ENCODE measurements at places on chromosomes 11 and 22. TPM values are rescaled to one million over a fixed set of nuclear protein-coding genes. Genes with fewer than 3 reads are reported as not detected.

DNA sequence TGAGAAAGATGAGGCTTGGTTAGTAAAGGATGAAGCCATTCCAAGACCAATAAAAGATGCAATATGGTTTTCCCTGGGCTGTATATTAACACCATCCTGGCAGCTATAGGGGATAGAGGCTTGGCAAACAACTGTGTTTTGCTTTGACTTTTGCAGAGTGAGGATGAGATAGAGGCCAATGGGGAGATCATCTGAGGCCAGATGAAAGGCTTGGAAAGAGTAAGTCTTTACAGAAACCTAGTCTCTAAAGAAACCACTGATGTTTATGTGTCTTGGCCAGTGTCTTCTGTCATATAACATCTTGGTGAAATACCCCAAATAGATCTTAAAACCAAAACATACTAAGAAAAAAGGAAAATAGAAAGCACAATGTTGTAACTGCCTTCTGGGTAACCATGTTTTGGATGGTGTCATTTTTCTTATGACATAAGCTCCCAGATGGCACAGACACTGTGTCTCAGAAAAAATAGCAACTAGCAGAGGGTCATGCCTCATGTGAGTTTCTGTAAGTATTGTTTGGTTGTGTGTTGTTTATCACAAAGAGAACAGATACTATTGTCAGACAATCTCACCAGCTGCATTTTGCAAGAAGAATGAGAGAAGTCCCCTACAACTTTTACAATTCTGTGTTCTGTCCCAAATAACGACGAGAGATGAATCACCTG lies 305.4 kb downstream of the ST3GAL4 start:
- no peaks in the 10 kb centered on the region for H3K4me1 ChIP-seq
- H3K4me3 ChIP-seq = no peak overlapping the region
- peaks cover 12% of the 10 kb centered on the region for H3K27me3 ChIP-seq
- H3K27ac ChIP-seq = no peak overlapping the region
- H3K36me3 ChIP-seq = no peaks in the 10 kb centered on the region

DNA sequence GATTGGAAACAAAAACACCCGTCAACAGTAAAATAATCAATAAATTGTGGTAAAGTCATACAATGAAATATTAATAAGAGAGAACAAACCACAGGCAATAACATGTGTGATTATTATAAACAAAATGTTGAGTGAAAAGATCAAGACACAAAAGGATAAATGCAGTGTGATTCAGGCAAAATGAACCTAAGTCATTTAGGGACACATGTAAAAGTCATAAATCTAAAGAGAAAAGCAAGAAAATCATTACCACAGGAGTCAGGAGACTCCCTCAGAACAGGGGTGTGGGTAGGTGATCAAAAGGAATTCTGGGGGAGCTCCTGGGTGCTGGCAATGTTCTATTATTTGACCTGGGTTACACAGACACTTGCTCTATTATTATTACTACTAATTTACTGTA lies 47.9 kb upstream of the PPP2R1B start:
- peaks cover 15% of the 10 kb centered on the region for H3K36me3 ChIP-seq
- no peaks in the 10 kb centered on the region for H3K4me1 ChIP-seq
- no peaks in the 10 kb centered on the region for H3K27me3 ChIP-seq
- no peak for DNase-seq
- H3K4me3 ChIP-seq = no peak overlapping the region
- no peak overlapping the region for H3K27ac ChIP-seq

GRCh38 chr11:17351510-17352176 lies at the start of gene NCR3LG1:
Gene NCR3LG1, plus strand, starts transcription at chr11:17351800. Its CDS starts 170 bp downstream, at chr11:17351970.
- H3K27me3 ChIP-seq = peaks cover 13% of the 10 kb centered on the region
- DNase-seq = peak; percentile 64
- peak within 1 kb of the TSS; percentile 94 for H3K4me3 ChIP-seq

DNA sequence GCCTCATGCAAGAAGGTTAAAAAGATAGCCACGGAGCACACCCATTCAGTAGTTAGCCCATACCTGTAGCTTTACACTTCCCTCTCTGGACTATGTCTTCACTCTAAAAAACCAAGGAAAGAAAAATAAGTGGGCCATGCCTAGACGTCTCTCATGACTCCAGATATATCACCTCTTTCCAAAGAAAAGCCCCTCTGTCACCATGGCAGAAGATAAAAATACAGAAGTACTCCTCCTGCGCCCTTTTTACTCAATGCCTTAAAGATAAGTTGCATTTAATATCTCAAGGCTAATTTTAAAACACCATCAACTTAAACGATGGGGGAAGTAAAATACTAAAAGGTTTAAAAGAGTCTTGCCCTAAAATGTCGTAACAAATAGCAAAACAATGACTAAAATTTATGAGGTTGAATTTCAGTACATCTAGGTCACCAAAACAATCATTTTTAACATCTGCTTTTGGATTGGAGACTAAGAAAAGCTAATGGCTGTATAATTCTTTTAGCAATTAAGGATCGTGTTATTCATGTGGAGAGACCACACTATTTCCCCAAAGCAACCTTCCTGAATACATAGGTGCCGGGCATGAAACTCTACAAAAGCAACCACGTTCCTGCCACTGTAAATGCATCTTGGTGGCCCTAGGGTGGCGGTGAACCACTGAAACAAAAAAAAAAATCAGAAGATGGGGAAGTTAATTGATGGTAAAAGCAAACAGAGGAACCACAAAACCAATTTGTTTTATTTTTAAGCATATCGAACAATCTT lies 46.0 kb downstream of the CELF1 start:
- H3K27me3 ChIP-seq = no peaks in the 10 kb centered on the region
- no peaks in the 10 kb centered on the region for H3K36me3 ChIP-seq
- DNase-seq = peak; percentile 18
- H3K4me1 ChIP-seq = peaks cover 83% of the 10 kb centered on the region
- H3K4me3 ChIP-seq = peak overlapping the region; percentile 43

- H3K4me1 ChIP-seq = peaks cover 21% of the 10 kb centered on the region
- no peaks in the 10 kb centered on the region for H3K36me3 ChIP-seq
- H3K27ac ChIP-seq = no peak overlapping the region
- no peaks in the 10 kb centered on the region for H3K27me3 ChIP-seq
- no peak overlapping the region for H3K4me3 ChIP-seq
- no peak for DNase-seq
Measured at GRCh38 chr11:110525883-110526282, 96.1 kb downstream of the FDX1 start.

DNA sequence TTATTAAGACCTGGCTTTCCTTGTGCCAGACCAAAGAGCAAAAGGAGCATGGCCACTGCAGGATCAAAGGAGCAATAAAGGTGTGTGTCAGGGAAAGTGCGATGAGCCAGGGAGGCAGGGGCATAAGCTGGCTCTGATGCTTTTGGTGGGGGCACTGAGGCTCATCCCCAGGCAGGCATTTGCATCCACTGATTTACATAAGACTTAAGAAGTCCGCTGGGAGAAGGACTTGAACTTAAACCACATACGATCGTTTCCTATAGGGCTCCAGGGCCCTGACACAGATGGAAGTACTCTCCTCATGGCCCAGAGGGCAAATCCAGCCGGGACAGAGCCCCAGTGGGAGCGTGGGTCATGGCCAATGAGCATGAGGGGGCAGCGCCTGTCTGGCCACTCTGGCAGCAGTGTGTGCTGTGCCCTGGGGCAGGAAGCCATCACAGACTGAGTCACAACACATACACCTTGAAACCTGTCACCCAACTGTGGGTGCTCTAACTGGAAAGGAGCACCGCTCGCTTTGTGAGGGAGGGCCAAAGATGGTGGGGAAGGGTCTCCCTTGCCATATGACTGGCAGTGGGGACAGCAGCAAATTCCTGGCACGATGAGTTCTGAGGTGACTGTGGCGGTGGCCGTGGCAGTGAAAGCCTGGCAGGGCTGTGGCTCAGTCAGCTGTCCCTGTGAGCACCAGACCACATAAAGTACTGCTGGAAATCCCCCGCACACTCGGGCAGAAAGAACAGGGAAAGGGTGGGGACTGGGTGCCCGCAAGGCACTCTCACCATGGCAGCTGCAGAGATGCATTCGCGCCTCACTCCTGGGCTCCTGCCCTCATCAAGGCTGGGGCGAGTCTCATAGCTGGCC lies 79.4 kb upstream of the LMO1 start:
- peaks cover 6% of the 10 kb centered on the region for H3K27me3 ChIP-seq
- DNase-seq = peak; percentile 25
- peak overlapping the region; percentile 88 for H3K27ac ChIP-seq
- peaks cover 29% of the 10 kb centered on the region for H3K4me1 ChIP-seq
- peak overlapping the region; percentile 45 for H3K4me3 ChIP-seq
- H3K36me3 ChIP-seq = no peaks in the 10 kb centered on the region

DNA sequence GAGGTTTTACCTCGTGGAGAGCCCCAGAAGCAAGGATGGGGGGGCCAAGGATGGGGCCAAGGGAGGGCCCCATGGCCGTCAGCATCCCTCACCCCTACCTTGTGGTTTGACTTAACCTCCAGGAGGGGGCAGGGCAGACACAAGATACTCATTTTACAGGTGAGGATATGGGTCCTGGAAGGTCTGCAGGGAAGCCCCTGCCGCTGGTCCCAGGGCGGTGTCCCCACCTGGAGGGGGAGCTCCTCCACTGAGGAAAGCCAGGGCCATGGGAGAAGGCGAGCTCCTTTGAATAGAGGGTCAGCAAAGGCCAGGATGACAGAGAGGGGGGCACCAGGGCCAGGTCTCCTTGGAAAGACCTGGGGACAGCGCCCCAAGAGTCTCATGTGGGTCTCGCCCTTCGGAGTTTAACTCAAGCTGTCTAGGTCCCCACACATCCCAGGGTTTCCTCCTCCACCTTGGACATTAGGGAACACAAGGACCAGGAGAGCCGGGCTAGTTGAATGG lies 5.9 kb upstream of the ADORA2A start:
- no peak overlapping the region for H3K27ac ChIP-seq
- peak overlapping the region; percentile 49 for H3K4me3 ChIP-seq
- no peaks in the 10 kb centered on the region for H3K27me3 ChIP-seq
- H3K4me1 ChIP-seq = peaks cover 21% of the 10 kb centered on the region
- H3K36me3 ChIP-seq = no peaks in the 10 kb centered on the region
- DNase-seq = peak; percentile 54

DNA sequence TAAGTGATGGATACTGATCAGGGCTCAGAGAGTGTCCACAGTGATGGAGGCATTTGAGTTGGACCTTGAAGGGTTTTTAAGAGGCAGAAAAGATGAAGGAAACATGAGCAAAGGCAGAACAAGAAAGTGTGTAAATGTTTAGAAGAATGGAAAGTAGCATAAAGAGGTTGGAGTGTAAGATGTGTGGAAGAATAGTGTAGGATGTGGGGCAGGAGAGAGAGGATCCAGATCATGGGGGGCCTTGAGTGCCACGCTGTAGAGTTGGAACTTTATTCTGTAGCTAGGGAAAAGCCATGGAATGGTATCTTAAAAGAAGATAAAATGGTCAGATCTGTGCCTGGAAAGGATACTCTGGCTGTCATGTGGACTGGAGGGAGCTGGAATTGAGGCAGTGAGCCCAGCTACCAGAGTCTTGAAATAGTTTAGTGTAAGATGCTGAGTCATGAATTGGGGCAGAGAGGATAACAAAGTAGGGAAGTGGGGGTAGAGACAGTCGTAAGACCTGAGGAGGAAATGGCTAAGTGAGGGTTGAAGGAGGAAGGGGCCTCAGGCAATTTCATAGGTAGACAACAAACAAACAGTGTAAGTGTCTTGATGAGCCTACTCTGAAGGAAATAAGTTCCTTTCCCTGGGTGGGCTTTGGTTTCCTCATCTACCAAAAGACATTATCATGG lies 6.7 kb downstream of the KCNE3 start:
- no peak overlapping the region for H3K27ac ChIP-seq
- no peak for DNase-seq
- H3K4me3 ChIP-seq = no peak overlapping the region
- H3K27me3 ChIP-seq = peaks cover 15% of the 10 kb centered on the region
- H3K4me1 ChIP-seq = no peaks in the 10 kb centered on the region

GRCh38 chr11:125263268-125263790 lies 98.8 kb downstream of the PKNOX2 start:
- H3K27ac ChIP-seq = no peak overlapping the region
- H3K36me3 ChIP-seq = peaks cover 10% of the 10 kb centered on the region
- H3K4me3 ChIP-seq = no peak overlapping the region
- peaks cover 53% of the 10 kb centered on the region for H3K27me3 ChIP-seq
- no peaks in the 10 kb centered on the region for H3K4me1 ChIP-seq
- no peak for DNase-seq

GRCh38 chr11:130738611-130739010 lies 177.7 kb downstream of the SNX19 start:
- H3K4me1 ChIP-seq = no peaks in the 10 kb centered on the region
- H3K4me3 ChIP-seq = no peak overlapping the region
- H3K27ac ChIP-seq = no peak overlapping the region
- H3K27me3 ChIP-seq = no peaks in the 10 kb centered on the region

DNA sequence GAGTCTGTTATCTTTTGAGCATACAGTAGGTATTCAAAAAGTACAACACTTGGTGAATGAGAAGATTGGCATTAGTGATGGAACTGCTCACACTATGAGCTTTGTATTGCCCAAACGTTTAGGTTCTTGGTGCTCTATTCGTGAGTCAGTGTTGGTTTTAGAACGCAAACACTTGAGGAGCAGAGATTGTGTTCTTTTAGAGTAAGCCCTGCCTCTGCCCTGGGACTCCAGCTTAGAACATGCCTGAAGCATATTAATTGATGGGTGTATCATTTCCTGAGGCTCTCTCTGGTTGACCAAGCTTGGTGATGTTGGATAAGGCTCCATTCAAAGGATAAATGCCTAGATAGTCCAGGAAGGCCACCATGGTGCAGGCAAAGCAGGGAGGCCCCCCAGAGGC lies 10.9 kb downstream of the MTNR1B start:
- H3K27ac ChIP-seq = no peak overlapping the region
- no peaks in the 10 kb centered on the region for H3K27me3 ChIP-seq
- H3K4me1 ChIP-seq = no peaks in the 10 kb centered on the region
- no peak for DNase-seq
- H3K4me3 ChIP-seq = no peak overlapping the region

The HMGXB4 gene
- 16.2 TPM for polyA plus RNA-seq

The SYT8 gene
- not detected for polyA plus RNA-seq

The KCNJ5 gene
- polyA plus RNA-seq = not detected

The SOX6 gene
- polyA plus RNA-seq = not detected

The UVRAG gene
- polyA plus RNA-seq = 65.5 TPM

The RIMBP3C gene
- polyA plus RNA-seq = not detected

The DUSP8 gene
- polyA plus RNA-seq = 0.07 TPM

The TSPAN32 gene
- polyA plus RNA-seq = 24.0 TPM

The POTEH gene
- not detected for polyA plus RNA-seq

The TNNT3 gene
- 0.43 TPM for polyA plus RNA-seq

The SMC1B gene
- not detected for polyA plus RNA-seq

The NAV2 gene
- polyA plus RNA-seq = 0.94 TPM

The MAJIN gene
- polyA plus RNA-seq = 0.77 TPM
